ENCODE measurements at places on chromosomes 4 and X.

- DNase-seq: no peak
Measured at GRCh38 chrX:3627594-3627993, 85.9 kb downstream of the PRKX start.

DNA sequence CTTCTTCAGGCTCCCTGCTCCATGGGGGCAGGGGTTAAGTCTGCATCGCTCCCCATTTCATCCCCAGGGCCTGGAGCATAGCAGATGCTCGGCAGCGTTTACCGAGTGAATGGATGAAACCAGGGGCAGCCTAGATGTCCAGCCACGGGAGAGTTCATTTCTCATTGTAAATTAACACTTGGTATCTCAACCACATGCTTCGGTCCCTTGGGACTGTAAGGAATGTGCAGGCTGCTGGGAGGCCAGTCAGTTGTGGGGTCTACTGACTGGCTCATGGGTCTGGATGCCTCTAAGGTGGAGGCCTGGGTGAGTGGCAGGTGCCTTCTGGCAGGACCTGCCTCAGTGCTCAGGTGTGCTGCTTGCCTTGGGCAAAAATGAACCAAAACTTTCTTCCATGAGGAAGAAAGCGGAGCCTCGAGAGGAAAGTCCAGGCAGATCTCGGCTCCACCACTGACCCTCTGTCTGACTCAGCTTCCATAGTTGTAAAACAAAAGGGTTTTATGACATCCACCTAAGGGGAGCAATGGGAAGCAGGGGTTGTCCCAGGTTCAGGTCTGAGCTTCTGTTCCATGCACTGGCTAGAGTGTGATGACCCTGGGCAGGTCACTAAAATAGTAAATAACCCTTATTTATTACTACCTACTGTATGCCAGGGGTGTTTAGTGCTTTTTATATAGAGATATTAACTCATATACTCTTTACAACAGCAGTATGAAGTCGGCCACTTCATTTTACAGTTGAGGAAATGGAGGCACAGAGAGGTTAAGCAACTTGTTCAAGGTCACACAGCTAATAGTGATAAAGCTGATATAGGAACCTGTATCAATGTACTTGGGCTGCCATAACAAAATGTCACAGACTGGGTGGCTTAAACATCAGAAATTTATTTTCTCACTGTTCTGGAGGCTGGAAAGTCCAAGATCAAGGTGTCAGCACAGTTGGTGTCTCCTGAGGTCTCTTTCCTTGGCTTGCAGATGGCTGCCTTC, 144.3 kb upstream of the STX18 start:
- no peak for DNase-seq

DNA sequence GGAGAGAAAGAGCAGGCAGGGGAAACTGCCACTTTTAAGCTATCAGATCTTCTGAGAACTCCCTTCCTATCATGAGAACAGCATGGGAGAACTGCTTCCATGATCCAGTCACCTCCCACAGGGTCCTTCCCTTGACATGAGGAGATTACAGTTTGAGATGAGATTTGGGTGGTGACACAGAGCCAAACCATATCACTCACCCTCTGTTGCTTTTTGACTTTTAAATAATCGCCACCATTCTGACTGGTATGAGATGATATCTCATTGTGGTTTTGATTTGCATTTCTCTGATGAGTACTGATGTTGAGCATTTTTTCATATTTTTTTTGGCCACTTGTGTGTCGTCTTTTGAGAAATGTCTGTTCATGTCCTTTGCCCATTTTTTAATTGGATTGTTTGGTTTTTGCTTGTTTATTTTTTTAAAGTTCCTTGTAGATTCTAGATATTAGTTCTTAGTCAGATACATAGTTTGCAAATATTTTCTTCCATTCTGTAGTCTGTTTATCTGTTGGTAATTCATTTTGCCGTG, 6.5 kb upstream of the PAQR3 start:
- DNase-seq: no peak

DNA sequence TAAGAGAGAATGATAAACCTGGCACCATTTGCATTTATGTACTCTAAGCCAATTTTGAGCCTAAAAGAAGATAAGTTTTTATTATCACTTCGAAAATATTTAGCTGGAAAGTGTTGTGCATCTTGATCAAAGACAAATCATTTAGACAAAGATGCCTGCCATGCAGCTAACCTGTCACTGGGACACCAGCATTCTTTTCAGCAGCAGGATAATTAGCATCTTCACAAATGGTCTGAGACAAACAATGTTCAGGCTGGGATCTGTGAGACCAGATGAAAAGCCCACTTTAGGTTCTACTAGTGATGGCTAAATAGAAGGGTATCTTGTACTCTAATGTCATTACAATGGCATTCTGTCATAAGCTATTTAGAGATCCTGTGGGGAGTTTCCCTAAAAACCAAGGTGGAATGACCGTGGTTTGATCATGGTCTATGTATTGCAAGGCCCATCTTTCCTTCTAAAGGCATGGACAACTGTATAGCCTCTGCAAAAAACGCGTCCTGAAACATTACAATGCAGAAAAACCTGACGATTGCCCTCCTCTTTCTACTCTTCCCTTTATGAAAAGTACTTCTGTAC, 7.2 kb downstream of the PRDM8 start:
- no peak for DNase-seq

DNA sequence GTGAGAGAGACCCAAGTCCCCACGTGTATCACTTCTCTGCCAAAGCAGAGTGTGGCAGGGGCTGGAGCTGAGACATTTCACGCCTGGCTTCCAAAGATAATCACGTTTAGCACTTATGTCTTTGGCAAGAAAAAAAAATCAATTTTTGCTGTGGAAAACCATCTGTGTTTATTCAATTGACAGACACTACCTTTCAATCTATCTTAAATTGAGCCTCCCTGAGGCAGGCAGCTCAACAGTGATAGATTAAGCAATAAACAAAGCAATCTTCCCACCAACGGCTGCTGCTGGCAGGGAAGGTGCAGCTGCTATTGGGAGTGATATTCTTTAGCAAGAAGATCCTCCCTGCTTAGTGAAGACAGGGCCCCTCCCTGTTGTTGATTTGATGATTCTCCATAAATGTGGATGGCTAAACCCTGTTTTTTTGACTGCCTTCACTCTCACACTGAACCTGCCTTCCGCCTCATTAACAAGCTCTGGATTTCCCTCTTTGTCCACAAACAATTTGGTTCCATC, 11.6 kb upstream of the MAGEB17 start:
- no peak for DNase-seq

- DNase-seq: no peak
Measured at GRCh38 chr4:90841676-90842075, 714.5 kb downstream of the CCSER1 start.

GRCh38 chrX:355329-356050, 31.2 kb downstream of the PPP2R3B start:
- no peak for DNase-seq

DNA sequence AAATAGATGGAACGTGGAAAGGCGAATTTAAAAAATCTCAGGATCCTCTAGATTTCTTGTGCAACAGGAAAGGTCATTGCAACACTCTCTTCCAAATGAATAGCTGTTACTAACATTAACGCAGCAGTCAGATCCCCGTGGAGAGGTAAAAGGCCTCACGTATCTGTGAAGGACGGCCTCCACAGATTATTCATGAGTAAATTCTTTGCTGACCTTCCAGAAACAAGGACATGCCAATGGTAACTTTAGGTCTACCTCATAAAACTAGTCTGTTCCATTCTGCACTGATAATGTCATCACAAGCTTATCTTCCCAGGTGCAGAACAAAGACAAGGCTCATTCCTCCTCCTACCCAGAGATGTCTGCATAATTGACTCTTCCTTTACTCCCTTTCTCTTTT, 16.1 kb upstream of the REPS2 start:
- no peak for DNase-seq

GRCh38 chr4:1053080-1053661, 41.7 kb downstream of the FGFRL1 start:
- DNase-seq: peak; percentile 44

- peak; percentile 55 for DNase-seq
Measured at GRCh38 chr4:76984788-76985211, 35.2 kb downstream of the SEPTIN11 start.

GRCh38 chrX:2962381-2962780, 33.2 kb upstream of the ARSD start:
- DNase-seq: no peak

DNA sequence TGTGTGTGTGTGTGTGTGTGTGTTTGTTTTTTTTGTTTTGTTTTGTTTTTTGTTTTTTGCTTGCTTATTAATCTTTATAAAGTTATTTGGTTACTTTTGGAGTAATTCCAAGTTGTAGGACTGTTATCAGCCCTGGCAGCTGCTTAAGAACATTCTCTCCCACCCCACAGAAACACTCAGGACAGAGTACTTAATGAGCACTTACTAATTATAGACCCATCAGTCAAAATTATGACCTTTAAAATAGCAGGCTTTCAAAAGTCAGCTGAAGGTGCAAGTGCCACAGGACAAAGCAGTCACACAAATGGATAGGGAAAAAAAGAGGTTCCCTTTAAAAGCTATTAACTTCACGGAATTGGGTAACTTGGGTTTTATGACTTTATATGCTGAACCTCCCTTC, 69.0 kb downstream of the BEND2 start:
- no peak for DNase-seq

DNA sequence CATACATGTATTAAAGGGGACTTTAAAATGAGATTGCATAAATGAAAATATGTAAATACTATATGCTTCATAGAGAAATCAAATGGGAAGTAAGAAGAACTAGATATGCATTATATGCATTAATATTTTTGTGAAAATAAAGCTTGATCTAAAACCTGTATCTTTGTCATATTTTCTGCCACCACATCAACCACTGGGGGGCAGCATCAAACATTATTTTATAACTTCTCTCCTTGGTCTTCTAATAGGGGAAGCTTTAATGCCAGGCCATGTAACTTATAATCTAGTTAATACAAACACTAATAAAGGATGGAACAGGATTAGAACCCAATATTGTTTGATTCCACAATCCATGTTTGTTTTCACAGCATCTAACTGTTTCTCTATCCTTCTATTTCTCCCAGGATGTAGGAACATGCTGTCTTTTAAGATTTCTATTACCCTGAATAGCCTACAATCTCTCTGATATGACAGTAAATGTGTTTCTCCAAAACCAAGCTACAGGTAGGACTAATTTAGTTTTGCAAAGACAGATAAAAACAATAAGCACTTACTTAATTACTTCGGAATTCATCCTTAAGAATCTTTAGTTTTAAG, 10.0 kb downstream of the QRFPR start:
- DNase-seq: peak; percentile 58

DNA sequence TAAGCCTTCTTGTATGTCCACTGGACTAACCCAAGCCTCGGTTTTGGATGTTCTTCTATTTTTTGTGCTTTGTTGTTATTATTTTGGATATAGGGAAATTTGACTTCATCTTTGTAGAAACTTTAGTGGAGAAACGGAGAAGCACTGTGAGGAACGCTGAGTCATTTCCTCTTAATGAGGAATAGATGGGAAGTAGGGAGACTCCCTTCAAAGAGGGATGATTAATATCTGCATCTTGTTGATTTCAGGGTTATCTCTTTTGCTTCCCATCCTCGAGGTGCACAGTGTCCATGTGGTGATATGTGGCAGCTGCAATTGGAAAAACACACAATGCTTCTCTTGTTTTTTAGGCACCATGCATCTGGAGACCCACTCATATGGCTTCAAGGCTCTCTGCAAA, 1147.9 kb downstream of the NLGN4X start:
- no peak for DNase-seq

DNA sequence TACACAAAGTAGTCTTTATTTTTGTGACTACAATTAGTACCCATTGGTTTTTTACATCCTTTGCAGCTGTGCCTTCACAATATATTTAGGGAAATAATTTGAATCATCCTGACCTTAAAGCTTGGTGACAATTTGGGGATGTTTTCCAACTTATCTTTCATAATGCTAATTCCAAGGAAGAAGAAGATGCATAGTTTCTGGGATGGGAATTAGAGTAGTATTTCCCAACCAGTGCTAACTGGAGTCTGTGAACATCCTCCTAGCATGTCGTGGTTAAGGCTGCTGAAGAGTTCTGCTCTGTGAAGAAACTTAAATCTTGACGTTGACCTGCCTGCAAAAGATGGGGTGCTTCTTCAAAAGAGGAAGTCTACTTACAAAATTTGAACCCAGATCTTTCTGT, 173.5 kb downstream of the ANK2 start:
- DNase-seq: no peak

DNA sequence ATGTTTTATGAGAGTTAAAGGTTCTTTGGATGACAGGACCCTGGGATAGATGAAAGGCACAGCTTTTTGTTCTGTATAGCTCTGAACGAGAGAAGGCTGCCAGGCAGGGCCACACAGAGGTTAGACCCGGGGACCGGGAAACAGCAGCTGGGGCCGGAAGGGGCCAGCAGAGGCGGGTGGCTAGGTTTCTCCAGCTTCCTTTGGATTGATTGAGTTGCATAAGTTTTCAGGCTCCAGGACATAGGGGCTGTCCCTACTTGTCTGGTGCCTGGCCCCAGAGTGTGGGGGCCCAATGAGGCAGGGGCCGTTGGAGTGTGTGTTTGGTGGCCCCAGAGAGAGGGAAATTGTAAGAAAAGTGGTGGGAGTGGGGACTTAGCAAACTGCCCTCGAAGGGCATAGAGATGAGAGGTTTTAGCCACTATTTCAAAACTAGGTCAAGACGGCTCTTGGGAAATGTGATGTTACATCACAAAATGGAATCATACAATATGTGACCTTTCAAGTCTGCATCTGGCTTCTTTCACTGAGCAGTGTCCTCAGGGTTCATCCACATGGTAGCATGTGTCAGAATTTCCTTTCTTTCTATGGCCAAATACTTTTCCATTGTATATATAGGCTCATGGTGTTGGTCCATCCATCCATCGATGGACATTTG, 3.7 kb downstream of the ZFP92 start:
- DNase-seq: no peak

DNA sequence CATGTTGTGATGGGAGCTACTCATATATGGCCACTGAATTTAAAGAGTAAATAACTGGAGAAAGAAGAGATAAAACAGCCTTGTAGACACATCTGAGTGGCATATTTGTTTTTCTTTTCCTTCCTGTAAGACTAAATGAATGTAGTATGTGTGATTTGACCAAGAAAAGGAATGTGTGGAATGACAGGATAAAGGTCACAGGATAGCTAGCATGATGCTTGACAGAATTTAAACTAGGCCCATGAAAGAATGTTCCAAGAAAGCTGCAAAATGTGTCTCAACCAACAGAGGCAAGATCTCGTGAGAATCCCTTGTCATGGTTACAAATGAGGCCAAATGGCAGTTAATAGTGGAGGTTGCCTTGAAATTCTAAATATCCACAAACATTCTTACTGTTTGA, 137.0 kb downstream of the KCNIP4 start:
- no peak for DNase-seq

- no peak for DNase-seq
Measured at GRCh38 chr4:42480281-42480680, 83.0 kb downstream of the SHISA3 start.
